ENCODE measurements at places on chromosomes 5 and 9.

DNA sequence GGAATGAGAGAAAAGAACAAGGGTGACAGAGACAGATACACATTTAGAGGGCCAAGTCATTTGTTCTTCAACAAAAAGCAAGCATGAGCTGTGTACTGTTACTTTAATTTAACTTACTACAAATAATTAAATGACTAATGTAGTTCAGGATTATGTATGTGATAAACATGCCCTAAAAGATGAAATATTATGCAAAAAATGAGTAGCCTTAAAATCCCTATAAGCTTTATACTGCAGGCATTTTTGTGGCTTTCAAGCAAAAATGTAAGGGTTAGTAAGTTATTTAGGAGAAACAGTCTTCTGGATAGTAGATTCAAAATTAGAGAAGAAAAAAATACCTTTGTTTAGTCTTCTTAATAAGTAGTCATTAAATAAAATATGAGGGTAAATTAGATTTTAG lies 431.2 kb downstream of the CSNK1G3 start:
- no peaks in the 10 kb centered on the region for H3K27me3 ChIP-seq
- no peak overlapping the region for H3K4me3 ChIP-seq
- no peak for DNase-seq
- H3K36me3 ChIP-seq, result peaks cover 8% of the 10 kb centered on the region
- H3K4me1 ChIP-seq, result no peaks in the 10 kb centered on the region

GRCh38 chr5:151680944-151681427 lies 5.7 kb downstream of the SPARC start:
- no peak overlapping the region for H3K4me3 ChIP-seq
- no peak overlapping the region for H3K27ac ChIP-seq
- H3K36me3 ChIP-seq, result peaks cover 6% of the 10 kb centered on the region
- H3K4me1 ChIP-seq, result peaks cover 20% of the 10 kb centered on the region

DNA sequence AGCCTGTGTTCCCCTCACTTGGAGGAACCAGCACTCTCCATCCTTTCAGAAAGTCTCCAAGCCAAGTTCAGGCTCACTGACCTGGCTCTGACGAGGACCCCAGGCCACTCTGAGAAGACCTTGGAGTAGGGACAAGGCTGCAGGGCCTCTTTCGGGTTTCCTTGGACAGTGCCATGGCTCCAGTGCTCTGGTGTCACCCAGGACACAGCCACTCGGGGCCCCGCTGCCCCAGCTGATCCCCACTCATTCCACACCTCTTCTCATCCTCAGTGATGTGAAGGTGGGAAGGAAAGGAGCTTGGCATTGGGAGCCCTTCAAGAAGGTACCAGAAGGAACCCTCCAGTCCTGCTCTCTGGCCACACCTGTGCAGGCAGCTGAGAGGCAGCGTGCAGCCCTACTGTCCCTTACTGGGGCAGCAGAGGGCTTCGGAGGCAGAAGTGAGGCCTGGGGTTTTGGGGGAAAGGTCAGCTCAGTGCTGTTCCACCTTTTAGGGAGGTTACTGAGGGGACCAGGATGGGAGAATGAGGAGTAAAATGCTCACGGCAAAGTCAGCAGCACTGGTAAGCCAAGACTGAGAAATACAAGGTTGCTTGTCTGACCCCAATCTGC lies 4.7 kb upstream of the NUP214 start:
- peaks cover 15% of the 10 kb centered on the region for H3K36me3 ChIP-seq
- H3K27me3 ChIP-seq, result no peaks in the 10 kb centered on the region
- no peak overlapping the region for H3K4me3 ChIP-seq
- no peaks in the 10 kb centered on the region for H3K4me1 ChIP-seq
- no peak for DNase-seq

GRCh38 chr5:98231089-98231488 lies 542.4 kb upstream of the RGMB start:
- no peaks in the 10 kb centered on the region for H3K36me3 ChIP-seq
- H3K27ac ChIP-seq, result no peak overlapping the region
- H3K27me3 ChIP-seq, result no peaks in the 10 kb centered on the region
- no peak for DNase-seq
- no peak overlapping the region for H3K4me3 ChIP-seq
- no peaks in the 10 kb centered on the region for H3K4me1 ChIP-seq

- no peaks in the 10 kb centered on the region for H3K4me1 ChIP-seq
- no peak for DNase-seq
Measured at GRCh38 chr9:19976226-19976625, 187.4 kb upstream of the SLC24A2 start.

DNA sequence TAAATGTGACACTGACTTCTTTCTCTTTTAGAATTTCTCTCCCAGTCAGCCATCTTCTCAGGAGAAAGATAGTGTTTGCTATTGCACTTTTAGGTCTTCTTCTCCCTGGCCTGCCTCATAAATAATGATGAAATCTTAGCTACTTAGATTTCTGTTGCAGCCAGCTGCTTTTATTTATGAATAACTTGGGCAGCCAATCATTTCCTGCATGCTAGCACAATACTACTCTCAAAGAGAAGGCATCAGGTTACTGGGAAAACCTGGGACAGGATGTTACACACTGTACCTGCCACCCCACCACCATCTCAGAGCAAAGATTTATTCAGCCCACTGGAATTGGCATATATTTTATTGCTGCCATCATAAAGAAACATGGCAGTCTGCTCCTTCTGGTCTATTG lies 266.6 kb downstream of the PRELID2 start:
- no peak for DNase-seq
- H3K27me3 ChIP-seq, result no peaks in the 10 kb centered on the region
- no peak overlapping the region for H3K4me3 ChIP-seq
- H3K36me3 ChIP-seq, result no peaks in the 10 kb centered on the region
- H3K4me1 ChIP-seq, result no peaks in the 10 kb centered on the region

- H3K4me3 ChIP-seq, result no peak overlapping the region
- DNase-seq, result no peak
- H3K4me1 ChIP-seq, result peaks cover 3% of the 10 kb centered on the region
- H3K36me3 ChIP-seq, result no peaks in the 10 kb centered on the region
Measured at GRCh38 chr5:165829504-165829903, 2324.1 kb downstream of the MAT2B start.

- H3K36me3 ChIP-seq, result no peaks in the 10 kb centered on the region
- H3K4me3 ChIP-seq, result no peak overlapping the region
- H3K27ac ChIP-seq, result no peak overlapping the region
- H3K4me1 ChIP-seq, result no peaks in the 10 kb centered on the region
- DNase-seq, result no peak
Measured at GRCh38 chr5:35832762-35833161, 23.9 kb upstream of the IL7R start.
